ENCODE measurements at places on chromosomes 2 and 18. TPM values are rescaled to one million over a fixed set of nuclear protein-coding genes. Genes with fewer than 3 reads are reported as not detected.

The VWA3B gene
- total RNA-seq, result not detected

The MAB21L4 gene
- not detected for total RNA-seq

The SCN3A gene
- total RNA-seq, result 0.11 TPM

The ELOA2 gene
- total RNA-seq, result not detected

The WDR54 gene
- total RNA-seq, result 33.4 TPM

The GALNT5 gene
- total RNA-seq, result 114 TPM

Measured in GM23248 (cell line).